ENCODE measurements at places on chromosomes 12 and 14.

- no peak for DNase-seq
Observed at GRCh38 chr12:14257734-14258574, 107.5 kb upstream of the ATF7IP start.

- DNase-seq, result peak; percentile 17
Observed at GRCh38 chr12:22631863-22632463, 7.0 kb downstream of the ETNK1 start.

DNA sequence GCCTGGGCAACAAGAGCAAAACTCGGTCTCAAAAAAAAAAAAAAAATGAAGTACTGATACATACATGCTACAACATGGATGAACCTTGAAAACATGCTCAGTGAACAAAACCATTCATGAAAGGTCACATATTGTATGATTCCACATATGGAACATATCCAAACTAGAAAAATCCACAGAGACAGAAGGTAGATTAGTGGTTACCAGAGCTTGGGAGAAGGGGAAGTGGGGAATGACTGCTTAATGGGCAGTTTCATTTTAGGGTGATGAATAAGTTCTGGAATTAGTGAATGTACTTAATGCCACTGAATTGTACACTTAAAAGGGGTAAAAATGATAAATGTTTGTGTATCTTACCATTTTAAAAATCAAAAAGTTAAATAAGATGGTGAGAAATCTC is 2.7 kb downstream of the ITGB7 start:
- no peak for DNase-seq

GRCh38 chr14:29918981-29919380 is 8.7 kb downstream of the PRKD1 start:
- no peak for DNase-seq

DNA sequence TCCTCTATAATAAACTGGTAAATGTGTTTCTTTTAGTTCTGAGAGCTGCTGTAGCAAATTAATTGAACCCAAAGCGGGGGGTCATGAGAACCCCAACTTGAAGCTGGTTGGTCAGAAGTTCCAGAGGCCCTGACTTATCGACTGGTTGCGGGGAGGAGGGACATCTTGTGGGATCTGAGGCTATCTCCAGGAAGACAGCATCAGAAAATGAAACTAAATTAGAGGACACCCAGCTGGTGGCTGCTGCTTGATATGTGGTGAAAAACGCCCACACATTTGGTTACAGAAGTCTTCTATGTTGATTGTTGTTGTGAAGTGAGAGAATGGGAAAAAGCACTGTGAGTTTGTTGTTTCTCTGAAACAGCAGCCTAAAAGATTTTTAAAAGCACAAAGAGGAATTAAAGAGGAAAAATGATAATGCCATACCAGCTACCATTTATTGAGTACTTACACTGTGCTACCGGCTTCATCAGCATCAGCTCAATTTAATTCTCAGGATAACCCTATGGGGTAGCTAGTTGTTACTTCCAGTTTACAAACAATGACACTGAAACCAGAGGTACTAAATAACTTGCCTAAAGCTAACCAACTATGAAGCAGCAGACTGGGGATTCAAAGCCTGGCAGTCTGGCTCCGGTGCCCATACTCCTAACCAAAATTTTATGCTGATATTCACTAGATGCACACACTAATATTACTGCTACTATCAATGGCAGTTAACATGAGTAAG is 24.3 kb downstream of the DDX24 start:
- no peak for DNase-seq

DNA sequence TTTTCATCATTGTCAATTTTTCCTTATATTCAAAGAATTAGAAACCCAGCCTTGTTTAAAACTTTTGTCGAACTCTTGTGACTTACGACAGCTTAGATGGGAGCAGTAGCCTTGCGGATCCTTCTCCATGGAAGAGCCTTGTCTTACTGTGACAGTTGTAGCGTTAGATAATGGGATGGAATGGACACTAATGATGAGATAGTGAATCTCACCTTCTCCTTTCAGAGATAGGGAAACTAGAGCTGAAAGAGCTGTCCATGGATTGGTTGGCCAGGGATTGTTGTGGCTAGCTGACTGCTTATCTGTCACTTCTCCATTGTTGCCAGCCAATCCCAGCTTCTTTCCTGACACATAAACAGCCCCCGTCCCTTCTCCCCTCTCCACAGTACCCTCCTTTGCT is 59.4 kb downstream of the BHLHE41 start:
- DNase-seq, result no peak
